ENCODE measurements at places on chromosomes 6 and 20. TPM values are rescaled to one million over a fixed set of nuclear protein-coding genes. Genes with fewer than 3 reads are reported as not detected.

- no peak overlapping the region for H3K4me3 ChIP-seq
- no peaks in the 10 kb centered on the region for H3K36me3 ChIP-seq
- no peak for DNase-seq
- no peak overlapping the region for H3K27ac ChIP-seq
- H3K4me1 ChIP-seq, result no peaks in the 10 kb centered on the region
These were observed 169.5 kb upstream of the LAMA2 start for GRCh38 chr6:128713461-128713860.

GRCh38 chr6:106963544-106963943 is 11.0 kb downstream of the CD24 start:
- no peaks in the 10 kb centered on the region for H3K27me3 ChIP-seq
- no peak overlapping the region for H3K4me3 ChIP-seq
- peak overlapping the region; percentile 61 for H3K27ac ChIP-seq
- peaks cover 31% of the 10 kb centered on the region for H3K4me1 ChIP-seq
- DNase-seq, result peak; percentile 94

DNA sequence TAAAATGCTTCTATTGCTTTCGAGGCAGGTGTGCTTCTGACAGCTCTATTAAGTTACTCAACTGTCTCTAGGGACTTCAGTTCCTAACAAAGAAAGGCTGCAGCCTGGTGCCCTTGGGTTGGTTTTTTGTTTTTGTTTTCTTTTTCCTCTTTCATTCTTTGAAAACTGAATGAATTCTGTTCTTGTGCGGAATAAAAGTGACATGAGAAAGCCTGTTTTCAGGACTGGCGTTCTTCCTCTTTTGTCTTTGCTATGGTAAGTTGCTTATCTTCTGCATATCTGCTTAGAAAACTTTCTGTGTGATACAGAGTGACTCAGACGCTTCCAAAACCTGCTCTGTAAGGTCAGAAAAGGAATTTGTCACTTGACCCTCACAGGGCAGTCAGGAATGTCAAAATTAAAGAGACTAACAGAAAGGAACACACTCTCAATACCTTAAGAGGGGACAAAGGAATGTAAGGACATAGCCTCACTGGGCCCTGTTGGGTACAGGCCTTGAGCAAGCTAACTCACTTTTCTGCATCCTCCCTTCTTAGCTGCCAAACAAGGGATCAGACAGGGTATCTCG is 56.2 kb upstream of the NHSL1 start:
- H3K36me3 ChIP-seq, result no peaks in the 10 kb centered on the region
- peak; percentile 35 for DNase-seq
- peaks cover 19% of the 10 kb centered on the region for H3K4me1 ChIP-seq
- H3K27ac ChIP-seq, result peak overlapping the region; percentile 65

DNA sequence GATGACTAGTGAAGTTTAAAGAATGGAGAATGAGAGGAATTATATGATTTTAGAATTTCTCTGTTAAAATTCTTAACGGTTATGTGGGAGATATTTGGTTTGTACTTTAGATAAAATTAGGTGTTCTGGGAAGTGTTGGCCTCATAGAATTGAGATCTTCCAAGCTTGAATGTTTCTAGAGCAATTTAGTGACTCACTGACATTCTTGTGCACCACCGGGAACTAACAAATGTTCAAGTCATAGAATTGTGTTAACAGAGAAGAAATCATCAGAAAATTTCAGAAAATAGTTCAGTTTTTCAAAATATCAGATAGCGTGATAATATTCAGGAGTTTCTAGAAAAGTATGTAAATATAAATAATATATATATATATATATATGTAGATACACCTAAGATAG is 67.9 kb upstream of the BMP5 start:
- H3K27ac ChIP-seq, result no peak overlapping the region
- DNase-seq, result no peak
- no peaks in the 10 kb centered on the region for H3K27me3 ChIP-seq
- no peak overlapping the region for H3K4me3 ChIP-seq
- H3K36me3 ChIP-seq, result no peaks in the 10 kb centered on the region

- H3K4me3 ChIP-seq, result no peak overlapping the region
- H3K27me3 ChIP-seq, result no peaks in the 10 kb centered on the region
- no peak overlapping the region for H3K27ac ChIP-seq
- peaks cover 20% of the 10 kb centered on the region for H3K4me1 ChIP-seq
- H3K36me3 ChIP-seq, result no peaks in the 10 kb centered on the region
- peak; percentile 91 for DNase-seq
These were observed 244.9 kb upstream of the SOX4 start for GRCh38 chr6:21348504-21349195.

DNA sequence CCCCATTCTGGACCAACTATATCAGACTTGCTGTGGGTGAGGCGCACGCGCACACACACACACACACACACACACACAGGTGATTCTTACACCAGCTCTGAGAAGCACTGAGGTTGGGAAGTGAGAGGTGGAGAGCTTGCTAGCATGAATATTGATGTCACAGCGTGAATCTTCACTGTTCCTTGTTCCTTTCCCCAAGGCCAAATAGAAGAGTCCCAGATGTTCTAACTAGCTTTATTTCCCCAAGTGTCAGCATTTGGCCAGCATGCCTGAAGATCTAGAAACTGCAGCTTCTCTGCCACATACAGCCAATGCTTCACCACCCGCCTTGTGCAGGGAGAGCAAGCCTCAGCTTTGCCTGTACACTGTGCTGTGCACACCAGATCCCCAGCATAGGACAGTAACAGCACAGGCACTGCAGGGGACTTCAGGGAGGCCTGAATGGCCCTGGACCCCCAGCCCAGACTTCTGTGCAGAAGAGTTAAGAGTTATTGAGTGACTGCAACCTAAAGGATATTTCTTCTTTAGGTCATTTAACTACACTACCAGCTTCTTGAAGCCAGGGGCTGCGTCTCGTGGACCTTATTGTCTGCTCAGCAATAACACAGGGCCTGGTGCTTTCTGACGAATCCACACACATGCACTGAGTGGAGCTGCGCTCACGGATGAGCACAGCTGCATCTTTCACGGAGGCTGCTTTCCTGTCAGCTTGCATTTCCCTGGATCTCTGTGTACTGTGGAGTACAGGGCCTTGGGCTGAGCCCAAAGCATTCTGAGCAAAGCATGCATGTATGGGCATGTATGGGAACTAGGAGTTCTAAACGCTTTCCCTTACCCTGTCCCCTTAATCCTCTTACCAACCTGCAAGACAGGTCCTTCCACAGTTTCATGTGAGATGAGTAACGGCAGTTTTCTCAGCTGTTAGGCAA is 13.9 kb upstream of the CD93 start:
- DNase-seq, result no peak
- no peaks in the 10 kb centered on the region for H3K27me3 ChIP-seq
- H3K4me3 ChIP-seq, result no peak overlapping the region
- no peaks in the 10 kb centered on the region for H3K36me3 ChIP-seq
- H3K27ac ChIP-seq, result no peak overlapping the region

DNA sequence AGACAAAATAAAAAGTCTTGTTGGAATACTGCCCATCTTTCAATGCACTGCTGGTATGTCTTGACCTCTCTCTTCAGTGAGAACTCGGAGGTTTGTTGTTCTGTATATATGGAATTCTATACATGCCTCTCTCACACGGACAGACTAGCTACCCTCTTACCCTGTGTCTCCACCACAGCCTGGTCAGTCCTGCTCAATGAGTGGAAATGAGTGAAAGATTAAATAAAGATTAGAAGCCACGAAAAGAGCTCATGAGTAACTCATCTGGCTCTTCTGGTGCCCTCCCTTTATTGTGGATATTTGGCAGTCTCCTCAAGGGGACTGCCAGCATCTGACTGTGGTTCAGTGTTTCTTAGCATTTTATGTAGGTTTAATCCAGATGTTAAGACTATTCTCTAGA is 262.8 kb upstream of the MAP3K7 start:
- no peak for DNase-seq
- H3K27me3 ChIP-seq, result no peaks in the 10 kb centered on the region
- H3K27ac ChIP-seq, result no peak overlapping the region
- H3K4me1 ChIP-seq, result no peaks in the 10 kb centered on the region
- no peaks in the 10 kb centered on the region for H3K36me3 ChIP-seq

- no peaks in the 10 kb centered on the region for H3K27me3 ChIP-seq
- DNase-seq, result peak; percentile 99
- H3K36me3 ChIP-seq, result no peaks in the 10 kb centered on the region
- H3K4me3 ChIP-seq, result peak within 1 kb of the TSS; percentile 88
- H3K27ac ChIP-seq, result peak within 1 kb of the TSS; percentile 99
- H3K4me1 ChIP-seq, result peaks cover 21% of the 10 kb centered on the region
These were observed at the start of gene ELOVL5 for GRCh38 chr6:53348371-53349208. ELOVL5 (minus strand) TSS chr6:53348950; CDS start chr6:53295699, 53,251 bp downstream.

DNA sequence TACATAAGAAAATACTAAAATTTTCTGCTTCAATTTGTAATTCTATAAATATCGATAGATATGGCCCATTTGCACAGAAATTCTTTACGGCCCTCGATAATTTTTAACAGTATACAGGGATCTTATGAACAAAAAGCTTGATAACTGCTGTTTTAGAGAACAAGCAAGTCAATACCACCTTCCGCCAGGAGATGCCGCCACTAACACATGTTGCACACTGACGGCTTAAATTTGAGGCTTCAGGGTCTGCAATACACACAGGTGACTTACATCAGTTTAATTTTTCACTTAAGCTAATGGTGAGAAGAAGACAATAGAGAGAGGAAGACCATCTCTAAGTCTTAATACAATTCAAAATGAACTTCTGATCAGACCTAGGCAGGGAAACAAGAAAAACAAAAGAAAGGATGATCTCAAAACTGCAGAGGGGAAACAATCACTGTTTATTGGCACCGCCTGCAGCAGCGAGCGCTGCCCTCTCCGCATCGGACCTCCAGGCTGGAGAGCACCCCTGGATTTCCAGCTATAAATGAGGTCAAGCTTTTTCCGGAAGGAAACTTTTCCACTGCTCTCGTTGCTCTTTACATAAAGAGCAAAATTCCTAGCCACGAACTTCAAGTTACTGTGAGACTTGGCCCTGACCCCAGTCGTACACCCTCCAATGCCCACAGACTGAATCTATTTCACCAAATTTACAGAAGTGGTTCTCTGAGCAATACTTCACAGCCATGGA is 53.9 kb downstream of the OTOR start:
- H3K4me1 ChIP-seq, result peaks cover 13% of the 10 kb centered on the region
- no peaks in the 10 kb centered on the region for H3K27me3 ChIP-seq
- no peaks in the 10 kb centered on the region for H3K36me3 ChIP-seq

DNA sequence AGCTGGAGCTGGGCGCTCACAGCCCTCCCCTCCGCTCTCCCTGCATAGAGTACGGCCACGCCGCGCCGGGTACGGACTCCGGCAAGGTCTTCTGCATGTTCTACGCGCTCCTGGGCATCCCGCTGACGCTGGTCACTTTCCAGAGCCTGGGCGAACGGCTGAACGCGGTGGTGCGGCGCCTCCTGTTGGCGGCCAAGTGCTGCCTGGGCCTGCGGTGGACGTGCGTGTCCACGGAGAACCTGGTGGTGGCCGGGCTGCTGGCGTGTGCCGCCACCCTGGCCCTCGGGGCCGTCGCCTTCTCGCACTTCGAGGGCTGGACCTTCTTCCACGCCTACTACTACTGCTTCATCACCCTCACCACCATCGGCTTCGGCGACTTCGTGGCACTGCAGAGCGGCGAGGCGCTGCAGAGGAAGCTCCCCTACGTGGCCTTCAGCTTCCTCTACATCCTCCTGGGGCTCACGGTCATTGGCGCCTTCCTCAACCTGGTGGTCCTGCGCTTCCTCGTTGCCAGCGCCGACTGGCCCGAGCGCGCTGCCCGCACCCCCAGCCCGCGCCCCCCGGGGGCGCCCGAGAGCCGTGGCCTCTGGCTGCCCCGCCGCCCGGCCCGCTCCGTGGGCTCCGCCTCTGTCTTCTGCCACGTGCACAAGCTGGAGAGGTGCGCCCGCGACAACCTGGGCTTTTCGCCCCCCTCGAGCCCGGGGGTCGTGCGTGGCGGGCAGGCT is 4.6 kb downstream of the KCNK15 start:
- no peak overlapping the region for H3K27ac ChIP-seq
- no peaks in the 10 kb centered on the region for H3K36me3 ChIP-seq
- H3K27me3 ChIP-seq, result no peaks in the 10 kb centered on the region

DNA sequence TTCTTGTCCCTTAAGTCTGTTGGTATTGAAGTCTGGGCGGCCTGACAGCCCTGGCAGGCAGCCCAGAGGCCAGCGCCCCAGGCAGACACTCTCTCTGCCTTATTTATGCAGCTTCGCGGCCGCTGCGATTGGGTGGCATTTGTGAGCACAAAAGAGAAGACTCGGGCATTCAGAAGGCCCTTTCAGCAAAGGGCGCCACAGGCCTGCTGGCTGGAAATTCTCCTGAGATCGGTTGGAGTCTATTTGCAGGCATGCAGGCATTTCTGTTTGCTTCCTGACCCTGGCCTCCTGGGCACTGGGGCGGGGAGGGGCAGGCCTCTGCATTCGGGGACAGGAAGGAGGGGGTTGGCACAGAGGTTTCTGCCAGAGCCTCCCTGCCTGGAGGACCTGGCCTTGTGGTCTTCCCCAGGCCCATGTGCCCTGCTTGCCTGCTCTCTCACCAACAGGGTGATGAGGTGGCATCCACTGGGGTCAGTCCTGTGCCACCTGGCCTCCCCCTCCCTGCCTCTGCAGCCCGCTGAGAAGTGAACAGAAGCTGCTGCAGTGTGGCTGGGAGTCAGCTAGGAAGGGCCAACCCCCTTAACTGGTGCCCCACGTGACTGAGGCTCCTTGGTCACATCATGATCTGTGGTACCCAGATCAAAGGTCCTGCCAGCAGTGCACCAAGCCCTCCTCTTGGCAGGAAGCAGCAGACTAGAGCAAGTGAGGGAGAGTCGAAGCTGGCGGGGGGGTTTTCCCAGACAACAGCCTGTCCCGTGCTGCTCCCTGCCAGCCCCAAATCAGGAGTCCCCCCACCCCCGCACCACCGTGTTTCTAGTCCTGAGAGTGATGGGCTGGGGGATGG is 16.6 kb upstream of the CCDC167 start:
- no peaks in the 10 kb centered on the region for H3K27me3 ChIP-seq
- H3K36me3 ChIP-seq, result no peaks in the 10 kb centered on the region
- no peak overlapping the region for H3K4me3 ChIP-seq
- peak overlapping the region; percentile 65 for H3K27ac ChIP-seq
- peak; percentile 90 for DNase-seq

DNA sequence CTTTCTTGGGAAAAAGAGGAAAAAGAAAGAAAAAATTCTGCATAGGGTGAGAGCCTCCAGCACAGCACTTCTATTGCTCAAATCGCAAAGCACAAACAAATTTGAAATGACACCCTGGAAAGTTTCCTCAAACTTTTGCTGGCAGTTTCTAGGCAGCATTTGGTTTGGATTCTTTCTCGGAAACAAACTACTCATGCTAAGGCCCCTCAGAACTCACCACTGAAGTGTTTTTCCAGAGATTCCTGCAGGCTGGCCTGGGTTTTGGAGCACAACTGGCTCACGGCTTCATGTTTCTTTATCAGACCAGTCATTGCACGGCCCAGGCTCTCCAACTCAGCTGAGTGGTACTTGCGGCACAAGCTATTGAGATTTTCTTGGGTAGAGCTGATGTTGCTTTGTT is 237.8 kb downstream of the SYNE1 start:
- DNase-seq, result peak; percentile 89
- peak overlapping the region; percentile 86 for H3K27ac ChIP-seq
- H3K27me3 ChIP-seq, result no peaks in the 10 kb centered on the region
- no peak overlapping the region for H3K4me3 ChIP-seq
- peaks cover 56% of the 10 kb centered on the region for H3K4me1 ChIP-seq

GRCh38 chr20:21126581-21126870 is 644 bp downstream of the KIZ start:
- no peak for DNase-seq
- no peaks in the 10 kb centered on the region for H3K27me3 ChIP-seq
- H3K4me1 ChIP-seq, result peaks cover 8% of the 10 kb centered on the region

Gene FERMT1
- total RNA-seq, result 6.6 TPM

Gene BNIP5
- not detected for total RNA-seq

Gene CHMP4B
- 90.8 TPM for total RNA-seq

Gene IER3
- total RNA-seq, result 9.3 TPM

Gene TREM1
- total RNA-seq, result 1.0 TPM

Gene ABHD16B
- not detected for total RNA-seq

Gene SDCBP2
- total RNA-seq, result 34.5 TPM

Gene ALDH8A1
- 0.33 TPM for total RNA-seq

Data from thyroid gland (tissue), 4 donors.